ENCODE measurements at places on chromosomes 16 and 17.
A peak's percentile ranks its signal among the peaks of the same experiment; 100 is the strongest.

DNA sequence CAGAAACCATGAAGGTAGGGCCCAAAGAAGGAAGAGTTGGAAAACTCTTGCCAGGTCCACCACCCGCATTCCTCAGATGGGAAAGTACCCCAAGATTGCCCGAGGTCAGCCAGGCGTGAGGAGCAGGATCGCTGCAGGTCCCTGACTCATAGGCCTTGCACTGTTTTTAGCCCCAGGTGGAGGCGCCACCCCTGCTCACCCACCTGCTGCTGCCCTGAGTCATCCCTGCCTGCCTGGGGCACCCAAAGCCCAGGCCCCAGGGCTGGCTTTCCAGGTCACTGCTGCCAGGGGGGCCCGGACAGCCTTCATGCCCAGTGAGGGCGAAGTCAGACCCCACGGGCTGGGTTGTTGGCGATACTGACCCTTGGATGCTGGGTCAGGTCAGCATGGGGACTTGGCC is 100.9 kb downstream of the AMFR start:
- no peak for DNase-seq

DNA sequence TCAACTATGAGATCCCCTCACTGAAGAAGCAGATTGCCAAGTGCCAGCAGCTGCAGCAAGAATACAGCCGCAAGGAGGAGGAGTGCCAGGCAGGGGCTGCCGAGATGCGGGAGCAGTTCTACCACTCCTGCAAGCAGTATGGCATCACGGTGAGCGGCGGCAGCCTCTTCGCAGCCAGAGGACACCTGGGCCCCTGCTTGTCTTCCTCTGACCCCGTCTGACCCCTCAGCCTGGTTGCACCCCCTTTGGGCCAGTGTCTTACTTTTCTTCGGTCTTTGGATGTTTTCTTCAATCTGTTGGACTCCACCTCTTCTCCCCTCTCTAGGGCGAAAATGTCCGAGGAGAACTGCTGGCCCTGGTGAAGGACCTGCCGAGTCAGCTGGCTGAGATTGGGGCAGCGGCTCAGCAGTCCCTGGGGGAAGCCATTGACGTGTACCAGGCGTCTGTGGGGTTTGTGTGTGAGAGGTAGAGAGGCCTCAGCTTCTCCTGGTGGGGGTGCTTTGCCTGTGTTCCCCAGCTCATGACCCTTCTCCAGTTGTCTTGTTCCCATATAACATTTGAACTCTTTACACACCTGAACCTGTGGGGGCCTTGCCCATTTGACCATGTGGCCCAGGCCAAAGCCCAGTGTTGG is 4.4 kb downstream of the CDK5RAP3 start:
- no peak for DNase-seq

DNA sequence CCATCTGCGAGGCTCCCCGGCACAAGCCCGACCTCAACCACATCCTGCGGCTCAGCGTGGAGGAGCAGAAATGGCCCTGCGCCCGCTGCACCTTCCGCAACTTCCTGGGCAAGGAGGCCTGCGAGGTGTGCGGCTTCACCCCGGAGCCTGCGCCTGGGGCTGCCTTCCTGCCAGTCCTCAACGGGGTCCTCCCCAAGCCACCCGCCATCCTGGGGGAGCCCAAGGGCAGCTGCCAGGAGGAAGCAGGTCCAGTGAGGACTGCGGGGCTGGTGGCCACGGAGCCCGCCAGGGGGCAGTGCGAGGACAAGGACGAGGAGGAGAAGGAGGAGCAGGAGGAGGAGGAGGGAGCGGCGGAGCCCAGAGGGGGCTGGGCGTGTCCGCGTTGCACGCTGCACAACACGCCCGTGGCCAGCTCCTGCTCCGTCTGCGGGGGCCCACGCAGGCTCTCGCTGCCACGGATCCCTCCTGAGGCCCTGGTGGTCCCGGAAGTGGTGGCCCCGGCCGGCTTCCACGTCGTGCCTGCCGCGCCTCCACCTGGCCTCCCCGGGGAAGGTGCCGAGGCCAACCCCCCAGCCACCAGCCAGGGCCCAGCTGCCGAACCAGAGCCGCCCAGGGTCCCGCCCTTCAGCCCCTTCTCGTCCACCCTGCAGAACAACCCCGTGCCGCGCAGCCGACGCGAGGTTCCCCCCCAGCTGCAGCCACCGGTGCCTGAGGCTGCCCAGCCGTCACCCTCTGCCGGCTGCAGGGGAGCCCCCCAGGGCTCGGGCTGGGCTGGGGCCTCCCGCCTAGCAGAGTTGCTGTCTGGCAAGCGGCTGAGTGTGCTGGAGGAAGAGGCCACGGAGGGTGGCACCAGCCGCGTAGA is 13.1 kb upstream of the PRR35 start:
- no peak for DNase-seq

GRCh38 chr17:688100-688989 is 26.3 kb downstream of the VPS53 start:
- no peak for DNase-seq

DNA sequence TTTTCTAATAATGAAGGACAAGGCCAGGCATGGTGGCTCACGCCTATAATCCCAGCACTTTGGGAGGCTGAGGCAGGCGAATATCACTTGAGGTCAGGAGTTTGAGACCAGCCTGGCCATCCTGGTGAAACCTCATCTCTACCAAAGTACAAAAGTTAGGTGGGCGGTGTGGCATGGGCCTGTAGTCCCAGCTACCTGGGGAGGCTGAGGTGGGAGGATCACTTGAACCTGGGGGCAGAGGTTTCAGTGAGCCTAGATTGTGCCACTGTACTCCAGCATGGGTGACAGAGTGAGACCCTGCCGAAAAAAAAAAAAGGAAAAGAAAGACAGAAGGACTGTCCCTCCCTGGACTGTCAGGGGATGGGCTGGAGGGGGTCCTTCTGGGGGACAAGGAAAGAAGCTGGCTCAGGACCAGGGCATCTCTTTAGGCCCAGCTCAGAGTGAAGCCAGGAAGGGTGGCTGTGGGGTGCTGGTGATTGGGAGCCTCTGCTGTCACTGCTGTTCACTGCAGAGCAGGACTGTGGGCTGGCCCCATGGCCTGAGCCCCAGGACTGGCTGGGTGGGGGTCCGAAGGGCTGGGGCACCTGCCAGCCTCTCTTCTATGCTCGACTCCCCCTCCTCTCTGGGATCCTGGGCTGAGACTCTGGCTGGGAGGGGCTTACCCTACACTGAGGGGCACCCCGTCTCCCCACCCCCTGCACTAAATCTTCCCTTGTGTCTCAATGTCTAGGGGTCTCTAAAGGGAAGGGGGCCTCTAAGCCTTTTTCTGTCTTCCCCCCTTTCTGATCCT is 909 bp upstream of the ARHGAP23 start:
- no peak for DNase-seq

DNA sequence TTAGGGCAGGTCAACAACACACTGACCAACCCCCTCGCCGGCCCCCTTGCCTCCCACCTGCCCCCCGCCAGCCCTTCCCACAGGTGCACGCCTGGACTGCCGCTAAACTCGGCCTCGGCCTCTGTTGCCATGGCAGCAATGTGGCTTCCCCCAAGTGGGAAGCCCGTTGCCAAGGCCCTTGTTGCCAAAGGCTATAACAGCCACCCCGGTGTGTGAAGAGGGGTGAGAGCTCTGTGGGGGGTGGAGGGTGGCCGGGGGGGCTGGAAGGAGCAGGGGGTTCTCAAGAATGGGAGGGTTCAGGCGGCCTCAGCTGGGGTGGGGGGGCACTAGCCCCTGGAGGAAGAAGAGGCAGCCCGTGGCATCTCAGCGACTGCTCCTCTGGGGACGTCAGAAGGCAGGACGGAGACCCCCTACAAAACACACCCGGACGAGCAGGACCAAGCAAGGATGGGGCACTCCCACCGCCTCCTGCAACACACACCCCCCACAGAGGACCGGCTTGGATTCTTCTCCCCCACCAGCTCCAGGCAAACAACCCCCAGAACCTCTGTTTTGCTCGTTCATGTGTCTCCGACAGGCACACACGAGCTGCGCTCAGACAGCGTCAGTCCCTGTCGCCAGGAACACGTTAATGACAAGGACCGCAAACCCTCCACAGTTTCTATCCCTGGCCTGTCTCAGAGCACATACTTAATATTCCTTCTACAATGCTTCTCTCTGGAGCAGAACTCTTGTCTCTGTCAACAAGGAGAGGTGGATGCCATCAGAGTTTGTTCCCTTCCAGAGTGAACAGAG is 55.7 kb downstream of the ABR start:
- DNase-seq = peak; percentile 35

DNA sequence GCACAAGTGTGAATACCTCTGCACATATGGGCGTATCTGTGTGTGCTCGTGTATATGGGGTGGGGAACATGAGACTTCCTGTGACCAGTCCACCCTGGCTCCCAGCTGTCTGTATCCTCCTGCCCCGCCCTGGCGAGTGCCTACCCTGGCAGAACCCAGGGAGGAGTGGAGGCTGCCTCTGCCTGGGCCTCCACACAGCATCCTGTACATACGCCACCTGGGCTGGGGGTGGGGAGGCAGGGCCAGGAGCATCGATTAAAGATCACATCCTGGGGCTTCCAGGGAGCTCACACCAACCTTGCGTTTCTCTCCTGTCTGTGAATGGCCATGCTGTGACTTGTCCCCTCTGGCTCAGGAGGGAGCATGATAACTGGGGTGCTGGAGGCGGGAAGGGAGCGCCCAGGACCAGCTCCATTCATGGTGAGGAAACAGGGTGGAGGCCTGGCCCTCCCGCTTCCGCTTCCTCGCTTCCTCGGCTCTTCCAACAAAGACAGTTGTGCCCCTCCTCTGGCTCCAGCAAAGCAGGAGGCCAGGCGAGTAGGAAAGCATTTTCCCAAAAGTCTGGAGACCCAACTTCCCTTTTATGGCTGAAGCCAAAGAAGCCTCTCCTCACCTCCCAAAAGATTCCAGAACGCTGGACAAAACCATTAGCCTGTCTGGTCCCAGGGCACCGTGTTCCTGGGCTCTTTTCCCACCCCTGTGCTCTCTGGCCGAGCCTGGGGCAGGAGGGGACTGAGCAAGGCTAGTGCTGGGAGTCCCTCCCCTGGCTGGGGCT is 22.9 kb downstream of the ADAM11 start:
- no peak for DNase-seq

DNA sequence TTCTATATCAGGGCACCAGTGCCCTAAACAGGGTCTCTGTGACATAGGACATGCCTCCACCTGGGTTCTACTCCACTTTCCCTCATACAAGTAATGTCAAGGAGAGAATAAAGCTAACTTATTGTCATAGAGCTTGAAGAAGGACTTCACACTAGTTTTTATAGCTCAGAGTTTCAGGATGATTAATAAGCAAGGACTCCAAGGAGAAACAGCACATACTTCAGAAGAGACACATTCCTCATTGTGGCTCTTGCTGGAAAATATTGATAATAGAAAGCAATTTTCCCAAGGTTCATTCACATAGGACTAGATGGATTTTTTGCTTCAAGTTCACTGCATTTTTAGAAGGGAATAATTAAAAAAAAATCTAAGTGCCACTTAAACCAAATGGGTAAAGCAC is 133.3 kb downstream of the CA10 start:
- DNase-seq = no peak

GRCh38 chr17:76735586-76736348 is 1.4 kb downstream of the SRSF2 start:
- no peak for DNase-seq

DNA sequence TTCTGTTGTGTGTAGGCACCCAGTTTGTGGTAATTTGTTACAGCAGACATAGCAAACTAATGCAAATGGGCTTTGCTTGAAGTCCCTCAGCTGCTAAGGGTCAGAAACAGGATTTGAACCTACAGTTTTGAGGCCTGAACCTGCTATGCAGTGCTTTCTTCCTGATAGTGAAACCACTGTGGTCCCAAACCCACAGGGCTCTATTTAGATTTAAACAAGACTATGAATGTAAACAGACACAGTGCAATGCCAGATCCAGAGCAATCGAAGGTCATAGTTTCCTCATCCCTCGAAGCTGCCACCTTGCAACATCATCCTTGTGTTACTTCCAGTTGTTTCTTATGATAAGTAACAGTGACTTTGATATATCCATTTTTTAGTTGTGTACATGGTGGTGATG is 630.2 kb downstream of the WWOX start:
- DNase-seq = no peak

GRCh38 chr17:34465789-34466188 is 102.8 kb upstream of the CCL1 start:
- no peak for DNase-seq

- peak; percentile 19 for DNase-seq
These were observed 782.4 kb upstream of the SOX9 start for GRCh38 chr17:71338396-71338795.

DNA sequence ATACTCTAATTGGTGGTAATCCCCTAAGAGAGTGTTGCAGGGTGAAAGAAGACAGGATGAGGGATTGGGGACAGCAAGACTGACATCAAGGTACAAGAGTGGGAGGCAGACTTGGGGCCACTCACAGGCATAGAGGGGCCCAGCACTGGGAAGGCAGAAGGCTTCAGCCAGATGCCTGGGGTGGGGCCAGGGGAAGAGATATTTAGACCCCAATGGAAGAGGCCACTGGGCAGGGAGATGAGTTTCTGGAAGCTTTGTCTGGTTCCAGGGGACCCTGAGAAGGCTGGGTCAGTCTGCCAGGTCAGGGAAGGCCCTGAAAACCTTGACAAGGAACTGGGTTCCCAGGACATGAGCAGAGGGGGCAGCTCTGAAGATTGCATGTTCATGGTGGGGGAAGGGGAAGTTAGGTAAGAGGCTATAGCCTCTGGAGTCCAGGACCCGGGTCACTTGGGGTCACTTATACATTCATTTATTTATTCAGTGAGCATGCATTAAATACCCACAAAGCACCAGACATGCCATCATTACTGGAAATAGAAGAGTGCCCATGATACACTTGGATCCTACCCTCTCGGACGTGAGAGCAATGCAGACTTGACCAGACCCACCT is 92.9 kb downstream of the TMEM132E start:
- no peak for DNase-seq

- DNase-seq = no peak
These were observed 258.5 kb downstream of the ZFHX3 start for GRCh38 chr16:72789465-72789864.

Measured in RPMI8226 (cell line).